ENCODE measurements at places on chromosomes 12 and 14.
A peak's percentile ranks its signal among the peaks of the same experiment; 100 is the strongest.

GRCh38 chr12:46187023-46187422, 81.8 kb downstream of the SLC38A1 start:
- DNase-seq, result no peak

DNA sequence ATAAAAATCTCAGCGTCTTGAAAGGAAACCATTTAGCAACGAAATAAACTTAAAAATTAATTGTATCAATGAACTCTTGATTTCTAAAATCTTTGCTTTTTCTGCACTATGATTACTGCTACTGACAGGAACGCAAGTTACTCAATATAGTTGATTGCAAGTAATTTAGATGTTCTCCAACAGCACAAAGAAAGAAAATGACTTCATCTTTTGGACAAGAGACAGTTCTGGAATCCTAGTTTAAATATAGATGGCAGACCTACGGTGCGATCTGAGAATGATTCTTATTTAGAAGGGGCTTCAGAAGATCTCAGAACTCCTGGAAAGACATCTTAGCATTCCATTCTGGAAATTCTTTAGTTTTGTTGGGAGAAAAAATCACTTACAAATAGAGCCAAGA, 1.4 kb upstream of the SUDS3 start:
- no peak for DNase-seq

- no peak for DNase-seq
These were observed 121.6 kb downstream of the SCARB1 start for GRCh38 chr12:124742111-124742510.

DNA sequence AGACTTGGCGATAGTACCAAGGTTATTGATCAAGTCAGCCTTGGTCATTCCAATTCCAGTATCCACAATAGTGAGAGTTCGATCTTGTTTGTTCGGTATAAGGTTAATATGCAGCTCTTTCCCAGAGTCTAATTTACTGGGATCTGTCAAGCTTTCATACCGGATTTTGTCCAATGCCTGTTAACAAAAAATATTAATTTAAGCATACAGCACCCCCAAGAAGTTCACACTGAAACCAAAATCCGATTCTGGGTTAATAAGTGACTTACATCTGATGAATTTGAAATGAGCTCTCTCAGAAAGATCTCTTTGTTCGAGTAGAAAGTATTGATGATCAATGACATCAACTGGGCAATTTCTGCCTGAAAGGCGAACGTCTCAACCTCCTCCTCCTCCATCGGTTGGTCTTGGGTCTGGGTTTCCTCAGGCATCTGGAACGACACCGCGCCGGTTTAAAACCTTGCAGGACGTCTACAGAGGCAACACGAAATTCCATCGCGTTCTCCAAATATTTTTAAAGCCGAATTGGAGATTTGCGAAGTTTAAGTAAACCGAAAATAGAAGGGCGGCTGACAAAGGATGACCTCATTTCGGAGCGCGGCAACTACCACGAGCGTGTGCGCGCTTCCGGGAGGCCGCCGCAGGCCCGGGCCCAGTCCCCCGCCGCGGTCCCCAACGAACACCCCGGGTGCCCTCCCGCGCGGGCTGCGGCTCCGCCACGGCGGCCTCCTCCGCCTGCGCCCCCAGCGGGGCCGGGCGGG, 716 bp downstream of the HSP90AA1 start:
- DNase-seq, result peak; percentile 55

- DNase-seq, result no peak
These were observed 914 bp upstream of the PACS2 start for GRCh38 chr14:105313381-105314286.

DNA sequence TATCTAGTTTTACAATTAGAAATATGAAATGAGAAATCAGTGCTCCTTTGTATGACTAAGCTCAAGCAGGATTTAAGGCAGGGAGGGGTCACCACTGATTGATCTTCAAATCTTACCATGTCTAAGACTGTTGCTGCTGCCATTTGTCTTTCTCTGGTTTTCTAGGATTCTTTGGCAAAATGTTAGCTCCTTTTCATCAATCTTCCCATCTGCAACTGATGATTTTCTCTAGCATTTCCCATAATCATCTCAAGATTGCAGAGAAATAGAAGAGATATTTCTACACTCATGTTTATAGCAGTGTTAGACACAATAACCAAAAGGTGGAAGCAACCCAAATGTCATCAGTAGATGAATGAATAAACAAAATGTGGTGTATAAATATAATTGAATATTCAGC, 175.0 kb downstream of the RAD51B start:
- no peak for DNase-seq

GRCh38 chr12:91778938-91779400, 366.7 kb downstream of the BTG1 start:
- DNase-seq, result peak; percentile 25

Measured in activated gamma-delta T cell treated with Interleukin-2 at 50 U/mL for 16 hours (primary cell).